ENCODE measurements at places on chromosomes 4 and X. TPM values are rescaled to one million over a fixed set of nuclear protein-coding genes. Genes with fewer than 3 reads are reported as not detected.

GRCh38 chr4:98248934-98249333 is 12.2 kb upstream of the RAP1GDS1 start:
- H3K4me1 ChIP-seq = peaks cover 20% of the 10 kb centered on the region
- H3K4me3 ChIP-seq = no peak overlapping the region
- no peak overlapping the region for H3K27ac ChIP-seq
- H3K27me3 ChIP-seq = no peaks in the 10 kb centered on the region
- DNase-seq = no peak

Gene SPATA4
- total RNA-seq = not detected

GRCh38 chrX:96394598-96394997 is 290.0 kb upstream of the DIAPH2 start:
- no peaks in the 10 kb centered on the region for H3K4me1 ChIP-seq
- no peak for DNase-seq
- H3K4me3 ChIP-seq = no peak overlapping the region
- no peak overlapping the region for H3K27ac ChIP-seq

- H3K4me3 ChIP-seq = no peak overlapping the region
- H3K27me3 ChIP-seq = peaks cover 6% of the 10 kb centered on the region
- H3K27ac ChIP-seq = no peak overlapping the region
- H3K4me1 ChIP-seq = no peaks in the 10 kb centered on the region
- H3K36me3 ChIP-seq = no peaks in the 10 kb centered on the region
These were observed 16.9 kb downstream of the SH3RF1 start for GRCh38 chr4:169253904-169254303.

Gene ADRA2C
- not detected for total RNA-seq

DNA sequence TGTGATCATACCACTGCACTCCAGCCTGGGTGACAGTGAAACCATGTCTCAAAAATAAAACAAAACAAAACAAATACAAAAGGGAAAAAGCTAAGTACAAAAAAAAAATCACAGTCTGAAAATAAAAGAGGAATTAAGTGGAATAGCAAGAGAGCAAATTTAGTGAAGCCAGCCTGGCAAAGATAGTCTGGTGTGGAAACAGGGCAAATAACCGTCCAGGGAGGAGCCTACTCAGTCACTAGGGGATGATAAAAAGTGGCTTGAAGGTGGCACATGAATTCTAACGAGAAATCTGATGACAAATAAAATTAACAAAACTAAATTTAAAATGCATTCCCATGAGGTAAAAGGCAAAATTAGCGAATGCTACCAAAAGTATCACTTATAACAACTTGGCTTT is 8.2 kb downstream of the PDGFC start:
- DNase-seq = no peak
- no peak overlapping the region for H3K27ac ChIP-seq
- H3K36me3 ChIP-seq = no peaks in the 10 kb centered on the region
- H3K4me3 ChIP-seq = no peak overlapping the region
- no peaks in the 10 kb centered on the region for H3K4me1 ChIP-seq

- H3K27ac ChIP-seq = no peak overlapping the region
- H3K27me3 ChIP-seq = no peaks in the 10 kb centered on the region
- no peak for DNase-seq
- H3K36me3 ChIP-seq = no peaks in the 10 kb centered on the region
These were observed 892.6 kb upstream of the FRG1 start for GRCh38 chr4:189048119-189048518.

Gene BTC
- not detected for total RNA-seq

- H3K4me3 ChIP-seq = no peak overlapping the region
- no peaks in the 10 kb centered on the region for H3K4me1 ChIP-seq
- DNase-seq = no peak
- H3K27me3 ChIP-seq = no peaks in the 10 kb centered on the region
- no peak overlapping the region for H3K27ac ChIP-seq
- no peaks in the 10 kb centered on the region for H3K36me3 ChIP-seq
These were observed 8.0 kb upstream of the FAM47C start for GRCh38 chrX:37000140-37000539.

GRCh38 chr4:142379277-142380051 is 466.6 kb downstream of the INPP4B start:
- peak overlapping the region; percentile 98 for H3K27ac ChIP-seq
- peaks cover 62% of the 10 kb centered on the region for H3K4me1 ChIP-seq
- H3K27me3 ChIP-seq = no peaks in the 10 kb centered on the region
- H3K36me3 ChIP-seq = peaks cover 51% of the 10 kb centered on the region
- DNase-seq = no peak

Gene CLTRN
- total RNA-seq = 0.80 TPM

Gene TSPAN6
- 0.43 TPM for total RNA-seq

DNA sequence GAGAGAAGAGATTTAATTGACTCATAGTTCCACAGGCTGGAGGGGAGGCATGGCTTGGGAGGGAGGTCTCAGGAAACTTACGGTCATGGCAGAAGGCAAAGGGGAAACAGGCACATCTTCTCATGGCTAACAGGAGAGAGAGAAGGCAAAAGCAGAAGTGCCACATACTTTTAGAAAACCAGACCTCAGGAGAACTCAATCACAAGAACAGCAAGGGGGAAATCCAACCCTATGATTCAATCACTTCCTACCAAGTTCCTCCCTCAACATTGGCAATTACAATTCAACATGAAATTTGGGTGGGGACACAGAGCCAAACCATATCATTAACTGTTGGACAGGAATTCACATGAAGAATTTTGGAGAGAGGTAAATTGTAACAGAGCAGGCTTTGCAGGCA is 485.3 kb upstream of the PITX2 start:
- no peak overlapping the region for H3K4me3 ChIP-seq
- H3K27ac ChIP-seq = no peak overlapping the region
- no peaks in the 10 kb centered on the region for H3K36me3 ChIP-seq
- H3K27me3 ChIP-seq = no peaks in the 10 kb centered on the region
- no peaks in the 10 kb centered on the region for H3K4me1 ChIP-seq

Gene LONRF3
- 5.1 TPM for total RNA-seq

- no peaks in the 10 kb centered on the region for H3K4me1 ChIP-seq
- H3K27me3 ChIP-seq = no peaks in the 10 kb centered on the region
- no peak overlapping the region for H3K4me3 ChIP-seq
- no peak overlapping the region for H3K27ac ChIP-seq
- H3K36me3 ChIP-seq = no peaks in the 10 kb centered on the region
- no peak for DNase-seq
These were observed 481.6 kb upstream of the FSTL5 start for GRCh38 chr4:162645381-162645780.

DNA sequence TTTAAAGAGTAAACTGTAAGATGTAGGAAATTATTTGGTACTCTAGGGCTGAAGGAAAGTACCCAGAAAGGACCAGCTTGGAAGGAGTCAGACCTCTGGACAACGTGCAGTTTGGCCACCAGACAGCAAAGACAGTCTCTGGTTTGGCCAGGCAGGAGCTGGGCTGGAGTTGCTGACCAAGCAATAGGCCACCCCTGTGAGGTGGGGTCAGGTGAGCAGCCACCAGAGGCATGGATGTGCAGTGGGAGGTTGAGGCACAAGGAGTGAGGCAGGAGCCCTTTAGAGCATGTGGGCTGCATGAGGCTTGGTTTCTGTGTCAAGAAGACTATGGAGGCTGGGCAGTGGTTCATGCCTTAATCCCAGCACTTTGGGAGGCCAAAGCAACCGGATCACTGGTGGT is 17.7 kb upstream of the MRFAP1 start:
- no peaks in the 10 kb centered on the region for H3K4me1 ChIP-seq
- H3K27ac ChIP-seq = no peak overlapping the region
- H3K36me3 ChIP-seq = peaks cover 1% of the 10 kb centered on the region
- no peak for DNase-seq
- H3K27me3 ChIP-seq = no peaks in the 10 kb centered on the region
- no peak overlapping the region for H3K4me3 ChIP-seq

Gene ZDHHC15
- total RNA-seq = 0.30 TPM

Gene COQ2
- total RNA-seq = 25.1 TPM

Gene RBM46
- not detected for total RNA-seq

DNA sequence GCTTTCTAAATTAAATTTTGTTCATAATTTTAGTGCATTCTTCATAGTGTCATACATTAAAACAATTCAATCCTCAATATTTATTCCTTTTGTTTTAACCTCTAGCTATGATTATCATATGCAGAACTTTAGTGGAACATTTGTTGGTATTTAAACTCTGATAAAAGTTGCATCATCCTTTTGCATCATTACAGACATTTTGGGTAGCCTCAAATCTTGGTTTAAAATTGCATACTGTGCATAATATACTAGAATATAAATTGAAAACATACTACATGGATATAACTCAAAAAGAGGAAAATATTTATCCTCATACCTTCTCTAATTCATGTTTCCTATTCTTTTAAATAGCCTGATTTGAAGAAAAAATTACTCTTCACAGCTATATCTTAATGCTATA is 97.3 kb upstream of the NAP1L5 start:
- no peak for DNase-seq
- no peak overlapping the region for H3K4me3 ChIP-seq
- peaks cover 17% of the 10 kb centered on the region for H3K4me1 ChIP-seq
- no peak overlapping the region for H3K27ac ChIP-seq
- peaks cover 2% of the 10 kb centered on the region for H3K36me3 ChIP-seq
- H3K27me3 ChIP-seq = peaks cover 18% of the 10 kb centered on the region

GRCh38 chrX:135384161-135384836 is 37.4 kb upstream of the SMIM10L2A start:
- H3K27me3 ChIP-seq = no peaks in the 10 kb centered on the region
- H3K4me1 ChIP-seq = peaks cover 39% of the 10 kb centered on the region
- H3K4me3 ChIP-seq = peak overlapping the region; percentile 37

Gene WAS
- total RNA-seq = 87.8 TPM

- H3K36me3 ChIP-seq = peaks cover 6% of the 10 kb centered on the region
- peaks cover 17% of the 10 kb centered on the region for H3K4me1 ChIP-seq
These were observed 636 bp downstream of the BCOR start for GRCh38 chrX:40097141-40097503.

Gene METTL14
- total RNA-seq = 44.5 TPM

Gene CT45A10
- total RNA-seq = not detected

- peaks cover 4% of the 10 kb centered on the region for H3K4me1 ChIP-seq
- no peak for DNase-seq
- H3K36me3 ChIP-seq = no peaks in the 10 kb centered on the region
- H3K27me3 ChIP-seq = no peaks in the 10 kb centered on the region
- no peak overlapping the region for H3K27ac ChIP-seq
- H3K4me3 ChIP-seq = no peak overlapping the region
These were observed 24.8 kb upstream of the RNF4 start for GRCh38 chr4:2443956-2444740.

DNA sequence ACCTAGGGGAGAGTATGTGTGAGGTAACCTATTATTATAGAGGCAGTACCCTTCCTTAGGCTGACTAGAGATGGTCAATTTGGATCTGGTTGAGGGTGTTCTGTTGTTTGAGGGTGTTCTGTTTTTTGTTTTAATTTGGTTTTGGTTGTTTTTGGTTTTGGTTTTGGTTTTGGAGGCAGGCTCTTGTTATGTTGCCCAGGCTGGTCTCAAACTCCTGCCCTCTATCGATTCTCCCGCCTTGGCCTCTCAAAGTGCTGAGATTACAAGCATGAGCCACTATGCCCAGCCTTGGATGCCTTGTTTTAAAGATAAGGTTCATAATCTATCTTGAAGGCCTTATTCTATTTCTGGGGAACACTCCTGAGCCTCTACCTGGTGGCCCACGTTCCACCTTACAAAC is 912 bp downstream of the CXorf65 start:
- H3K4me1 ChIP-seq = peaks cover 61% of the 10 kb centered on the region
- H3K4me3 ChIP-seq = peak overlapping the region; percentile 64
- no peaks in the 10 kb centered on the region for H3K27me3 ChIP-seq
- peak overlapping the region; percentile 96 for H3K27ac ChIP-seq
- no peak for DNase-seq
